ENCODE measurements at places on chromosomes 4 and X.

DNA sequence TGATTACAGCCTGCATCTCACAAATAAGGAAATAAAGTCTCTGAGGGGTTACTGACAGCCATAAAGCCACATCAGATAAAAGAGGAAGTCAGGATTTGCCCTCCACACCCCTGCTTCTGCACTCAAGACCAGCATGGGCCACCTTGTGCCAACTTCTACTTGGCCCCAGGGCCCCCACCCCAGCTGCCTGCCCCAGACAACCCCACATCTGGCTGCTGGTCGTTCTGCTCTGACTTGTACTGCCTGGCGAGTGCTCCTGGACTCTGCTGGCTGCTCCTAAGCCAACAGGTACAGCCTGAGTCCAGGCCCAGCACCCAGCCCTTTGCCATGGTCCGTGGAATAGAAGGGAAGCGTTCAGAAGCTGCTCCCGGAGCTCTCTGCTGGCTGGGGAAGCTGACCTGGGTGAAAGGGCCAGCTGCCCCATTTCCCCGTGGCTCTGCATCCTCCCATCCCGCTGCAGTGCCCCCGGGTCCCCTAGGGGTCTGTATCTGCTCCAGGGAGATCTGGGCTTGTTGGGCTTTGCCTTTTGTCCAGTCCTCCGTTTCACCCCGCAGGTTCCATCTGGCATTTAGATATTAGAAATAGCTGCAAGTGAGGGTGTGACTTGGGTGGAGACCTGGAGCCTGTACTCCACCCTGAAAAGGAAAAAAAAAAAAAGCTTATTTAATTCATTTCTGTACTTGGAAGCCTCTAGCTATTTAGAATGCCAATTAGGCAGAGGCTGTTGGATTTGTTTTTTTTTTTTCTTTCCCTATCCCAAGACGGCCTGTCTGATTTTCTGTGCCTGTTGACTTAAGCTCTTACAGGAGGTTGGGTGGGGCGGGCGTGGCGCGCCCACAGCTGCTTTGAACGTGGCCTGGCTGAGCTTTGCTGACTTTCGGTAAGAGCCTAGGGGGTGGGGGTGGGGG, 194.7 kb downstream of the PTTG2 start:
- DNase-seq, result peak; percentile 4

DNA sequence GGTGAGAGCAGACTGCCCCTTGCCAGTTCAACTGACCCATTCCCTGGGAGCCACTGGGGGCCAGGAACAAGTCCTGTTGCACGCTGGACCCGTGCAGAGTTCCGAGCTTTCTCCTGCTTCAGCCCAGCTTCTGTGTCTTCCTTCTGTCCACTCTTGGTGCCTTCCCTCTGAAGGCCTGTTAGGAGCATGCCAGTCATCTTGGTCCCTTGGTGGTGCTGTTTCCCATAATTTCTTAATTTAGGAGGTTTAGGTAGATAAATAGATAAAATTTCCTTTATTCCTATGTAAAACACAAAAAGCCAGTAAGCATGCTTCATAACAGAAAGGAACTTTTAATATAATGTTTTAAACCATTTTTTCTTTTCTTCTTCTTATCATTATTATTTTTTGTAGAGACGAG, 672.7 kb downstream of the CCSER1 start:
- no peak for DNase-seq

DNA sequence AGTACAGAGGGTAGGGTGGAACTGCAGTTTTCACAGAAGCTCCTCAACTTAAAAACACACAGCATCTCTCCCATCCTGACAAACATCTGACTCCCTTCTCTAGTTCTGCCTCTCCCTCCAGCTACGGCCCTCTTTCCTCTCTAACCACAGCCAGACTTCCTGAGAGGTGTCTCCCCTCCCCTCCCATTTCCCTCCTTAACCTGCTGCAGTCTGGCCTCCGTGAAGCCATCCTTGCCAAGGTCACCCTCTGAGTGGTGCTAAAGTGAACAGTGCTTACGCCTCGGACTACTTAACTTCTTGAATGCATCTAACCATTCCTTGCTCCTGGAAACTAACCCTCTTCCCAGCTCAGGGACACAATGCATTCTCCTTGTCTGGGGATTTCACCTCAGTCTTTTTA, 53.3 kb downstream of the RTL5 start:
- DNase-seq, result no peak

- DNase-seq, result no peak
Measured at GRCh38 chr4:141587897-141588296, 48.5 kb upstream of the IL15 start.

GRCh38 chrX:79325263-79325958, 41.7 kb downstream of the ITM2A start:
- no peak for DNase-seq

GRCh38 chr4:25814301-25815136, 48.3 kb downstream of the SEL1L3 start:
- no peak for DNase-seq

DNA sequence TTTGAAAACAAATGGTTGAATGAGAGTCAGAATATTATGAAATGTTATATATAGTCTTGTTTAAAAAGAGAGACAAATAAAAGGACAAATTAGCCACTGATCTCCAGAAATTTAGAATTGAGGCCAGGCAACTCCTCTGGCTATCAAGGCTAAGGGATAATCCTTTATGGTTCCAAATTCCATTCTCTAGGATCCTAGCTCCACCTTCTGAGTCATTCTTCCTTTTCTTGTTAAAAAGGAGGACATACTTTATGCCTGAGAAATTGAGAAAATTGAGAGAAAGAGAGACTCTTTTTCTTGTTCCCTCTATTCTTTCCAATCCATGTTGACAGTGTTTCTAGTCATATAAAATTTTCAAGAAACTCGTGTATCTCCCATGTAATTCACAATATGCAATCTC, 1299.5 kb downstream of the FSTL5 start:
- DNase-seq, result no peak

DNA sequence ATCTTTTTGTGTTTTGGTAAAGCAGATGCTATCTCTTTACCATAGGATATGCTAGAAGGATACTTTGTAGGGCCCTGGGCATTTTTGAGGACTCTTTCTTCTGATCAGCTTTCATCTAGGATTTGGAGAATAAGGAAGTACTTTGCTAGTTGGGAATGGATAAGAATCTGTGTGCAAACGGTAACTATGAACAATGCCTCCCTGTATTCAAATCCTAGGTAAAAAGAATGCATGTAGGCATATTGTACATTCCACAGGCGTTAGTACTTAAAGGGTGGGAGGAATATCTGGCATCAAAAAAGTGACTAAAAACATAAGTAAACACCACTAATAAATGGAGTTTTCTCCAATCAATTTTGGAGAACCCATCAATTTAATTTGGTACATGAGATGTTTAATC, 59.7 kb downstream of the SH3BGRL start:
- no peak for DNase-seq

- DNase-seq, result no peak
Measured at GRCh38 chr4:122453384-122453995, 3.0 kb downstream of the IL2 start.

DNA sequence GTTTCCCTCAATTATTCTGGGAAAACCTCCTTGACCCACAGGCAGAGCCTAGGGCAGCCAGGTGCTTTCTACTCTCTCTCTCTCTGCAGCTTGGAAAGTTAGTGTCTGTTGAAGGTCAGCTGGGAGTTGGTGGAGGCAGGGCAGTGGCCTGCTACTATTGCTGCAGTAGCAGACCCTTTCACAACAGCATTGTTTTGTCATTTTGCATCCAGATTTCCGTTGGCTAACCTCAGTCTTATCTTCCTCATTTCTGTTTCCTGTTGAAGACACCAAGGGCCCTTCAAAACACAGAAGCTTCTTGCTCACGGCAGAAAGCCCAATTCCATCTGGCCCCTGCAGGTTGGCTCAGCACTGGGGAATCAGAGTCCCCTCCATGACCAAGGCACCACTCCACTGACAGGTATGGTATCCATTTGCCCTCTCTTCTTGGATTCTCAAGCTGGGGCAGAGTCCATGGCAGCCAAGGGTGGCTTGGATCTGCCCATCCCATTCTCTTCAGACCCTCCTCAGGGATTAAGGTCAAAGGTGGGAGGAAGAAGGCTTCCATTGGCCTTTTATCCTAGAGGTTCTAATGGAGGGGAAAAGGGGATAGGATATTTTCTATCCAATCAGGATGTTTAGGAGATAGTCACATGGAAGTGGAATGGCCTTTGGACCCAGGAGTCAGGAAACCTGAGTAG, 24.6 kb downstream of the VSIG4 start:
- no peak for DNase-seq

- DNase-seq, result no peak
Measured at GRCh38 chr4:71841336-71841735, 57.5 kb upstream of the GC start.

DNA sequence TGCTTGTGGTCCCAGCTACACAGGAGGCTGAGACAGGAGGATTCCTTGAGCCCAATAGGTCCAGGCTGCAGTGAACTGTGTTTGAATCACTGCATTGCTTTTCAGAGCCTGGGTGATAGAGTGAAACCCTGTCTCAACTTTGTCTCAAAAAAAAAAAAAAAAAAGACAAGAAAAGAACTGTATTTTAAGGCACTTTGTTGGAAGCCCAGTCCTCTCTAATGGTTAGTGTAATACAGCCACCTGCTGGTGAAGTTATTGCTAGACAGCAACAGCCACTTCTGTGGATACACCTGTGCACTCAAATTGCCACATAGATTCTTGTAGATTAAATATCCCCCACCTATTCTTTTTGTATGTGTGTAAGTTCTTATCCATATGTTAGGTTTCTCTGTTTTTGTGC, 10.1 kb upstream of the FGG start:
- no peak for DNase-seq

- no peak for DNase-seq
Measured at GRCh38 chr4:123401271-123402120, 4.9 kb downstream of the SPRY1 start.

- DNase-seq, result no peak
Measured at GRCh38 chrX:154300816-154301215, 5.2 kb downstream of the TKTL1 start.

- DNase-seq, result no peak
Measured at GRCh38 chrX:70030301-70030767, 19.4 kb downstream of the AWAT2 start.

- DNase-seq, result no peak
Measured at GRCh38 chr4:48340276-48340964, 909 bp upstream of the SLAIN2 start.

GRCh38 chr4:64883087-64883807, 474.0 kb upstream of the TECRL start:
- no peak for DNase-seq

DNA sequence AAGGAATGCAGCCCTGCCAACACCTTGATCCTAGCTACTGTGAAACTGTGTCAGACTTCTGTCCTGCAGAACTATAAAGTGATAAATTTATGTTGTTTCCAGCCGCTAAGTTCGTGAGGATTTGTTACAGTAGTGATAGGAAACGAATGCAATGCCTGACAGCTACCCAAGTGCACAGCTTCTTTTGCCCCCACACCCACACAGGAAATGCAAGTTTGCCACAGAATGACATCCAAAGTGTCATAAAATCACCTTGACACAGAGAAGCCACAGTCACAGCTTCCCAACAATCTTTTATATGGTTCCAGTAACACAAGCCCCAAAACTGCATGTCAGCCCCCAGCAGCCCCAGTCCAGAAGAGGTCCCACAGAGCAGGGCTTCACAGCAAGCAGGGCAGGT, 216.9 kb upstream of the S100G start:
- DNase-seq, result no peak

DNA sequence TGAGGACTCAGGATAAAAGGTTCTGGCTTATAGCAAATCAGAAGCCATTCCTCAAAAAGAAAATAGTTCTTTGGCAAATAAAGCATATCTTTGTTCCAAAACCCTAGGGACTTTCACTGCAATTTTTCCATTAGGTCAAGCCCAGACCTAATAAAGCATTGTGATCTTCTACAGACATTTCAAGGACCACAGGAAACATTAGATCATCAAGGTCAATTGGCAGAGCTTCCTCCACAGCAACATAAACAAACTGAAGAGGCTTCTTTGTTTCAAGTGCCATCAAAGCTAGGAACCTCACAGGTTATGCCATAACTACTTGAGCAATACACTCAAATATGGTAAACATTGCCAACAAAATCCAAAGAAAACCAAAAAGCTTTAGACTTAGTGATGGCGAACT, 144.9 kb downstream of the ANXA5 start:
- DNase-seq, result no peak

- DNase-seq, result no peak
Measured at GRCh38 chrX:81280148-81280547, 78.2 kb downstream of the SH3BGRL start.

DNA sequence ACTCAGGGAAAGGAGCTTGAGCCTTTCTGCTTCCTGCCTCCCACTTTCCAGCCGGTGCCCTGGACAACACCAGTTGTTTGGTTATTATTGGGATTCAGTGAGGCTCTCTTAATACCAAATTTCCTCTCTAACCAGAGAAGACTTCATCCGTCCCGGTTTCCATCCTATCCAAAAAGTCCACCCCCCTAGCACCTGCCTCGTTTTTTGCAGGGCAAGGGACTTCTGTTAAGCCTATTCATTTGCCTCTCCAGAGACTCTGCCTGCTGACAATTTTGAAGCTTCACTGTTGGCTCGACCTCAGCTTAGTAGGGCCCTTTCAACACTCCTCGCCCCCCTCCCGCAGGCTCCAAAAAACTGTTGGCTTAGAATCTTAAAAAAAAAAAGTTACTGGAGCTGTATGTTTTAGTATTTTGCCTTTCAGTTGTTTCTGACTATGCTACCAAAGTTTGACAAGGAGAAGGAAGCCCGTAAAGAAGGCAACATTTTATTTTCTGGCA, 779 bp upstream of the PRSS12 start:
- no peak for DNase-seq

GRCh38 chr4:57190601-57191481, 80.7 kb upstream of the IGFBP7 start:
- DNase-seq, result no peak

- DNase-seq, result no peak
Measured at GRCh38 chr4:164529058-164529457, 224.9 kb upstream of the SMIM31 start.

GRCh38 chr4:5958199-5958735, 60.0 kb downstream of the C4orf50 start:
- no peak for DNase-seq

GRCh38 chrX:133792198-133792953, 193.0 kb downstream of the GPC3 start:
- no peak for DNase-seq
